ENCODE measurements at places on chromosomes 5 and 9. TPM values are rescaled to one million over a fixed set of nuclear protein-coding genes. Genes with fewer than 3 reads are reported as not detected.

- H3K27ac ChIP-seq, result no peak overlapping the region
- no peaks in the 10 kb centered on the region for H3K27me3 ChIP-seq
- H3K36me3 ChIP-seq, result no peaks in the 10 kb centered on the region
- DNase-seq, result no peak
Observed at GRCh38 chr9:99286536-99286935, 64.5 kb downstream of the SEC61B start.

- no peaks in the 10 kb centered on the region for H3K4me1 ChIP-seq
- H3K36me3 ChIP-seq, result no peaks in the 10 kb centered on the region
- no peak overlapping the region for H3K27ac ChIP-seq
- no peaks in the 10 kb centered on the region for H3K27me3 ChIP-seq
- H3K4me3 ChIP-seq, result no peak overlapping the region
Observed at GRCh38 chr9:35771943-35772342, 17.9 kb upstream of the MSMP start.

DNA sequence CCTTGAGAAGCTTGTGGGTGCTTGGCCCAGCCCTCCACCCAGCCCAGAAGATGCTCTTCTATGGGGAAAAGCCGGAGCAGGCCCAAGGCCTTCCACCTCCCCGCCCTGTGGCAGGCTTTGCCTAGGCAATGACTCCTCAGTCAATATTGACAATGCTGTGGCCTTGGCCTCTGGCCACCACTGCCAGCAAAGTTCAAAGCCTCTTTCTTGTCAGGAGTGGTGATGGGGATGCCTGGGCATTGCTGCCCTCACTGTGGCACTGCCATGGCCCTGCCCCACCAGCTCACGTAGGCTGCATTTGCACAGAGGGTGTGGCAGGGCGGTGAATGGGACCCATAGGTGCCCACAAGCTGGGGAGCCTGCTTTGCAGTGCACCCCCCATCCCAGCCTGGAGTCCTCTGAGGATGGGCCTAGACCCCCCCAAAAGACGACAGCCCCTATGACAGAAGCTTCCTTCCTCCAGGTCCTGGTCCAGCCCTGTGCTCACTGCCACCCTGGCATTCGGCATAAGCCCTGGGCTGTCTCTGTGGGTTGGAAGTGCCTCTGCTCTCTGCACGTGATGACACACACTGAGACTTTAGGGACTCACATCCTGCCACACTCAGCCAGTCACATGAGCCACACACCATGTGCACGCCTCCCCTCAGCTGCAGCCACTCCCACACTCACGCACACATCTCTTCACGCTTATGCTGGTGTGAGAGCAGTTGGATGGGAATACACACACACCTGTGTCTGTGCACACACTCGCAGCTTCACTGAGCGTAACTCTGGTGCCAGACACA is 31.1 kb downstream of the MORN5 start:
- no peak for DNase-seq
- no peaks in the 10 kb centered on the region for H3K4me1 ChIP-seq
- H3K27ac ChIP-seq, result no peak overlapping the region
- no peak overlapping the region for H3K4me3 ChIP-seq
- no peaks in the 10 kb centered on the region for H3K27me3 ChIP-seq

Gene SLC6A19
- total RNA-seq, result not detected

Gene STKLD1
- total RNA-seq, result 2.1 TPM

DNA sequence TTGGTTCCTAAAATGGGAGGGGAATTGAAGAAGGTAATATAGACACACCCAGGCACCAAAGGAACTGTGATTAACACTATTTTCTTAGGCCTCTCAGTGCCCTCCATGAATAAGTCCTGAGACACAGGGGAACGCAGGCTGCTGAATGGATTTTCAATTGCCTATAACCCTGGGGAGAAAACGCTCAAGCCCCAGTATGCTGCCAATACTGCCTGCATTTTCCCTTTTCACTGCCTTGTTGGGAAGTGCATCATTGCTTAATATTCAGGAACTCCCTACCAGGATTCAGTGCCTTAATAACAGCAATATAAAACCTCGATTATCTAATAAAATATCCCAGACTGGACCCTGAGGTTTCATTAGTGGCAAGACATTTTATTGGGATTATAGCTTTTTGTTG is 25.4 kb downstream of the APBA1 start:
- H3K4me1 ChIP-seq, result no peaks in the 10 kb centered on the region
- H3K36me3 ChIP-seq, result no peaks in the 10 kb centered on the region
- no peak overlapping the region for H3K27ac ChIP-seq

DNA sequence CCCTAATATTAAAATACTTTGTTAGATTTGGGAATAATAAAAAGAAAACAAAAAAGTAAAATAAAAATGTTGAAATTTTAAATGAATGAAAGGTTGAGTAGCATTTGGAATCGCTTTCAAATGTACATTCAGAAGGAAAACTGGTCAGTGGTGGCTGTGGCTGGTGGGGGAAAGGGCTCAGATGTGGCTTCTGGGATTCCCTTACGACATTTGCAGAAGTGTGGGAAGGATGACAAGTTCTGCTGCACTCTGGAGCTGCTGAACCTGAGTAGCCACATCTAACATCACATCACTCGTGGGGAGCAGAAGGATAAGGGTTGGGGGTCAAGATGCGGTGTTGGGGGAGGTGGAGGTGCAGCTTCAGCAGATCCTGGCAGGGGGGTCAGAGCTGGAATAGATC is 25.6 kb upstream of the CAST start:
- H3K4me1 ChIP-seq, result no peaks in the 10 kb centered on the region
- no peak overlapping the region for H3K4me3 ChIP-seq
- DNase-seq, result no peak
- H3K27me3 ChIP-seq, result no peaks in the 10 kb centered on the region
- no peaks in the 10 kb centered on the region for H3K36me3 ChIP-seq
- no peak overlapping the region for H3K27ac ChIP-seq

- H3K36me3 ChIP-seq, result no peaks in the 10 kb centered on the region
- no peak overlapping the region for H3K27ac ChIP-seq
- peaks cover 40% of the 10 kb centered on the region for H3K4me1 ChIP-seq
- H3K4me3 ChIP-seq, result no peak overlapping the region
- H3K27me3 ChIP-seq, result no peaks in the 10 kb centered on the region
- no peak for DNase-seq
Observed at GRCh38 chr9:112764344-112764743, 13.8 kb downstream of the SNX30 start.

Gene STC2
- total RNA-seq, result 40.7 TPM

DNA sequence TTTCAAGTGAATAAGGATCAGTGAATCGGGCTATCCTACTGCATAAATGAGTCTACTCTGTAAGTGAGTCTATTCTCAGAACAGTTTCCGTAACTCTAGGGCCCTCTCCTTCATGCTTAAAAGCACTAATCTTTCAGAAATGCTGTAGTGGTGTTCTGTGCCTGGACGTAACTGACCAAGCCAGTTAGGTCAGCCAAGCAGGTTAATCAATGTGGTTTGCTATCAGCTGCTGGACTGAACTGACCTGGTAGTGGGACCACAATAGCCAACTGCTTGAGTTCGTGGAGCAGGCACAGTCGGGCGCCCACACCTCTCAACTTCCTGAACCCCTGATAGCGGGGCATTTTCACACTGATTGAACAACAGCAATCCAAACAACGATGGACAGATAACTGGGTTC is 6.8 kb downstream of the SLC1A3 start:
- H3K27me3 ChIP-seq, result no peaks in the 10 kb centered on the region
- H3K36me3 ChIP-seq, result no peaks in the 10 kb centered on the region
- no peak overlapping the region for H3K4me3 ChIP-seq
- no peak for DNase-seq
- H3K4me1 ChIP-seq, result no peaks in the 10 kb centered on the region

DNA sequence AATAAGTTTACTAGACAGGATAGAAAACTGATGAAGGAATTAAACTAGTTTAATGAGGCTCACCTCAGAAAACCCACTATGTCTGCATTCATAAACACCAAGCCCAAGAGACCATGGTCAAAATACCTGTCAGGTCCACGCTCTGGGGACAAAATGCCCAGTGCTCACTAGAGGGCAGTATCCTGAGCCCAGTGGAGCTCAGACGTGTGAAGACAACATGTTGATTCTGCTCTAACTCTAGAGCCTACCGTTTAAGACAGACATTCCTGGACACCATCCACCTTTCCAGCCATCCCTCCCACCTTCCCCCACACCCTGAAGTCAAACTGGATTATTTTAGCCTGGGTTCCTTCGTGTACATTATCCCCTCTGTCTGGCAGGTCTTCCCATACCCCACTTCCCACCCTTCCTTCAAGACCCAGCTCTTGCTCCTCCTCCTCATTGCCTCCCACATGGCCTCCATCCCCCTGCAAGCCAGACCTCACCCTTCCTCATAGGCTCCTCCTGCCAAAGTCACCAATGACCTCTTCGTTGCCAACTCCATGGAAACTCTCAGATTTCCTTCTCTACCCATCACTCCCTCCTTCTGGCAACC is 142.3 kb upstream of the FSTL4 start:
- no peak for DNase-seq
- H3K27me3 ChIP-seq, result no peaks in the 10 kb centered on the region
- H3K4me3 ChIP-seq, result no peak overlapping the region
- no peaks in the 10 kb centered on the region for H3K36me3 ChIP-seq
- no peaks in the 10 kb centered on the region for H3K4me1 ChIP-seq

DNA sequence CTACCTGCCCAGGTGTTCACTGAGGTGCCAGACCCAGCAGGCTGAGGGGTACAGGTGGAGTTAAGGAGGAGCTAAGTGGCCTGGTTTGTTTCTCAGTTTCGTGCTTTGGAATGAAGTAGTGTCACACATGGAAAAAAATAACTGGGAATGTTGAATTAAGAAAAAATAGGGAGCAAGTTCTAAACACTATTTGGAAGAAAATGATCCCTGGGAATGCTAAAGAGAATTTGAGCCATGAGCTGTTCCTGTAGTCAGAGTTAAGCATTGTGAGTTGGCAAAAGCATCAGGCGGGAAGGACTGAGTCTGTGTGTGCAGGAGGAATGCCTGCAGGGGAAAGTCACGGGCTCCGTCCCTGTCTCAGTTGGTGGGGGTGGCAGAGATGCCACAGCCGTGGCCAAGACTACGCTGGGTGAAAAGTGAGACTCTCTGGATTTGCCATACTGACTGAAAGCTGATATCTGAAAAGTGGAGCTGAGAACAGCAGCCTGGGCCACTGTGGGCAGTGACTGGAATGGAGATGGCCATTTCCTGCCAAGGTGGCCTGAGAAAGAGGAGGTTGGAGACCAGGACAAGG is 37.0 kb downstream of the SYK start:
- H3K4me1 ChIP-seq, result no peaks in the 10 kb centered on the region
- no peak for DNase-seq
- no peak overlapping the region for H3K4me3 ChIP-seq
- H3K27me3 ChIP-seq, result no peaks in the 10 kb centered on the region
- H3K36me3 ChIP-seq, result no peaks in the 10 kb centered on the region
- no peak overlapping the region for H3K27ac ChIP-seq

DNA sequence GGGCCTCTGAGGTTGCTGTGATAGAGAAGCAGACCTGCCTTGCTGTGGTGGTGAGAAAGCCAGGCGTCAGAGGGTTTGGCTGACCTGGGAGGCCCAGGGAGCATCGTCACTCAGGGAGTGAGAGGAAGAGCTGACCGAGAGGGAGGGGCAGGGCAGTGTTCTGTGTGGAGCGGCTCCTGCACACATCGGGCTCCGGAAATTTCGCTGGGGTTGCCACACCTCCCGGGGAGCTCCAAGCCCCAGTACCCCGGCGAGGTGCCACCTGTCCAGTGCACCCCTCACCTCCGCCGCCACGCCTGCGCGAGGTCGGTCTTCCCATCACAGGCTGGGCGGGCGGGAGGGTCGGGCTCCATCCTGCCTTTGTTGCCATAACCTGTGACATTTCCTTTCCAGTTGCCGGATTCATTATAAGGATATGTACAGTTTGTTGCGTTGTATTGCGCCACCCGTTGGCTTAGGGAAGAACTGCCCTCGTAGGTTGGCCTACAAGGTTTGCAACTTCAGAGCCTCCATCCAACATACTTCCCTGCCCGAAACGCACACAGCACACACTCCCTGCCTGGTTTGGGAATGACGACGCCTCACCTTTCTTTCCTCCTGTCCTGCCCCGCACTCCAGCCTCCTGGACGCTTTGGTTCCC is 223.2 kb downstream of the CACNA1B start:
- H3K27ac ChIP-seq, result no peak overlapping the region
- no peaks in the 10 kb centered on the region for H3K27me3 ChIP-seq

Gene NRARP
- total RNA-seq, result 2.9 TPM

Gene LCN1
- not detected for total RNA-seq

Gene PCSK1
- total RNA-seq, result 1.8 TPM

DNA sequence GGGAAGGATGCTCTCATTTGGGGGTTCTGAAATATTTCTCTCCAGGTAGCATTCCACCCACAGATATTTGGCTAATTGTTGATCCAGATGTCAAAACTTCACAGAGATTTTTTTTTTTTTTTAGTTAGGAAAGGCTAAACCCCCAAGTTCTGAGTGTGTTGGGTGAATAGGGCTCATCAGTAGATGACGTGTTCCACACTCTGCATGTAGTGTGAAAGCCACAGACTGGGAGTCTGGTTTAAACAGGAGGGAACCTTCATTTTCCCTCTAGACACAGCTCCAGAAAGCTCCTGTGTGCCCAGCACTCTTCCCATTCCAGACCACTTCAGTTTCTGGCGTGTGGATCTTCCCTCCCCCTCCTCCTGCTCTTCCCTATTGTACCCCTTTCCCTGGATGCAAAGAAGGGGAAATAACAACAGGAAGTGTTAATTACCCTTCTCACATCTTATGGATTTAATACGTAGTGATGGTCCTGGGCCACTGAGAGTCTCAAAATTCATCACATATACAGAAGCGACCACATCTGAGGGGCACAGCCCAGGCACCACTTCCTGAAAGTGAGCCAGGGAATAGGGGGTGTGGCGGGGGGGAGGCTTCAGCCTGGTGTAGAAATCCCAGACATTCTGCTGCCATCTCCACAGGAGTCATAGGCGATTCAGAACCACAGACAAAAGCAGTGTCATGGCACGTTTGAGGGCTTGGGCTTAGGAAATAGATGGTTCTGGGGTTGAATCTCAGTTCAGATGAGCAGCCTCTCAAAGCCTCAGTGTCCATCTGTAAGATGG is 65.1 kb downstream of the DAP start:
- H3K27me3 ChIP-seq, result no peaks in the 10 kb centered on the region
- no peak overlapping the region for H3K4me3 ChIP-seq
- no peak for DNase-seq
- peaks cover 15% of the 10 kb centered on the region for H3K4me1 ChIP-seq
- H3K27ac ChIP-seq, result no peak overlapping the region

Gene RNF208
- 0.54 TPM for total RNA-seq

- DNase-seq, result no peak
Observed at GRCh38 chr5:56851258-56851941, 36.1 kb downstream of the MAP3K1 start.

DNA sequence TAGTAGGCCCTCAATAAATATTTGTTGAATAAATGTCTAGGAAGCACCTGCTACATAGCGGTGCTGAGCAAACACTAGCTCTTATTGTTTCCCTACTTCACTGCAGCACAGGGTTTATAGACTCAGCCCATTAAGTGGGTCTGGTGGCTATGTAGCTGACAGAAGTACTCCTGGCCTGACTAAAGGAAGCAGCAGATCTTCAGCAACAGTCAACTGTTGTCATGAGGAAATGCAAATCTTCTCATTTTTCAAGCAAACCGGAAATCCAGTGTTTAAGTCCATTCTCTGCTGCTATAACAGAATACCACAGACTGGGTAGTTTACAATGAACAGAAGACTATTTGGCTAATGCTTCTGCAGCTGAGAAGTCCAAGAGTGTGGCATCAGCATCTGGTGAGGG is 2.8 kb upstream of the TEX10 start:
- no peaks in the 10 kb centered on the region for H3K27me3 ChIP-seq
- no peak for DNase-seq

- no peak overlapping the region for H3K4me3 ChIP-seq
- no peaks in the 10 kb centered on the region for H3K36me3 ChIP-seq
- DNase-seq, result no peak
- no peak overlapping the region for H3K27ac ChIP-seq
- no peaks in the 10 kb centered on the region for H3K27me3 ChIP-seq
Observed at GRCh38 chr9:101130054-101130453, 101.5 kb downstream of the PLPPR1 start.

GRCh38 chr9:99351647-99352046 is 129.6 kb downstream of the SEC61B start:
- H3K4me3 ChIP-seq, result no peak overlapping the region
- H3K27me3 ChIP-seq, result no peaks in the 10 kb centered on the region
- DNase-seq, result no peak
- no peaks in the 10 kb centered on the region for H3K4me1 ChIP-seq
